ENCODE measurements at places on chromosomes 1 and 21.

GRCh38 chr1:58440696-58441095 lies 105.8 kb downstream of the OMA1 start:
- no peak for DNase-seq

DNA sequence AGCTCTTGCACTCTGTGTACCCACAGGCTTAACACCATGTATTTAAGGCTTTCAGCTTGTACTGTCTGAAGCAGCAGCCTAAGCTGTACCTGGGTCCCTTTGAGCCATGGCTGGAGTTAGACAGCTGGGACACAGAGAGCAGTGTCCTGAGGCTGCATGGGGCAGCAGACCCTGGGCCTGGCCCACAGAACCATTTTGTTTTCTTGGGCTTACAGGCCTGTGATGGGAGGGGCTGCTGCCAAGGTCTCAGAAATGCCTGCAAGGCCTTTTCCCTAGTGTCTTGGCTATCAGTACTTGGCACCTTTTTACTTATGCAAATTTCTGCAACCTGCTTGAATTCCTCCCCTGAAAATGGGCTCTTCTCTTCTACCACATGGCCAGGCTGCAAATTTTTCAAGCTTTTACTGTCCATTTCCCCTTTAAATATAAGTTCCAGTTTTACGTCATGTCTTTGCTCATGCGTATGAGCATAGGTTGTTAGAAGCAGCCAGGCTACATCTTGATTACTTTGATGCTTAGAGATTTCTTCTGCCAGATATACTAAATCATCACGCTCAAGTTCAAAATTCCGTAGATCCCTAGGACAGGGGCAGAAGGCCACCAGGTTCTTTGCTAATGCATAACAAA lies 143.9 kb downstream of the CLEC20A start:
- DNase-seq, result no peak

DNA sequence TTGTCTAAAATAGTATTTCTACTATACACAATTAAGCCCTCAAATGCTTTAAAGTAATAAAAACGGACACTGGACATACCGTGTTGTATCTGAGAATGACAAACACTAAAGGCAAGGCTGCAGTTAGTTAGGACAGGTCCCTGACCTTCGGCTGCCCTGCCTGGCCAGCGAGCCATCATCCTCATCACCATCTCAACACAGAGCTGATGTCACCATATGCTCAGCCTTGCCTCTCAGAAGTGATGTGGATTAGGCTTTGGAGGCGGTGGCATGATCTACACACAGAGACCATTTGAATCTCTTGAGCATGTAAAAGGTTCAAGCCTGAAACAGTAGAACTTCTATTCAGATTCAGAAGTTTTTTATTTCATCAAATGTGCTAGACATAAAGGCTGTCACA lies 244.7 kb downstream of the SDCCAG8 start:
- DNase-seq, result no peak

DNA sequence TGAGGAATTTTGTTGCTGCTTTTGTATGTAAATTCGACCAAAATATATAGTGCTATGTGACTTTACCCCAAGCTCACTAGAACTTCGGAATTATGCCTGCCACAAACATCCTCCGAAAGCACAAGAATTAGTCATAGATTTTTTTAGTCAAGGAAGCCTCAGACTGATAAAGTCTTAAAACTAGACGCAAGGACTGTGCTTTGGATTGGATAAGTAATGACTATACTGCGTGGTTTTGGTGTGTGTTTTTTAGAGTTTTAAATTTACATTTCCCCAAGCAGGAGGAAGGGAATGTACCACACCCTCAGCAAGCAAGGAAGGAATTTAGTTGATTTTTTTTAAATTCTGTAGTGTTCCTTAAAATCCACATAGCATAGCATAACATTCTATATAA lies 10.3 kb downstream of the WLS start:
- no peak for DNase-seq

DNA sequence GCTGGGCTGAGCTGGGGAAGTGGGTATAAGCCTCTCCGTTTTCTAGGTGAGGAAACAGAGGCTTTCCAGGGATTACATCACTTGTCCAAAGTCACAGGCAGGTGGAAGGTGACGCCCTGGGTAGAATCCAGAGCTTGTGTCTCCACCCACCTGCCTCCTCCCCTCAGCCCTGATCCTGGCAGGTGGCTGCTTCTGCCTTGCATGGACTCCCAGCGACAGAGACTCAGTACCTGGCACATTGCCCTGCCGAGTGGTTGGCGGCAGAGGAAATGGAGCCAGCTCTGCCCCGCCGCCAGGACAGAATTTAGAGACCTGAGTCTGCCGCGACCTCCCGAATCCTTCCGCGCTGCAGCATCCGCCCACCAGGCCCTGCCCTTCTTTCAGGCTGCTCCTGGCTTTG lies 2.1 kb downstream of the PLA2G2E start:
- no peak for DNase-seq

- no peak for DNase-seq
These were observed 463 bp upstream of the PRRC2C start for GRCh38 chr1:171484760-171485374.

DNA sequence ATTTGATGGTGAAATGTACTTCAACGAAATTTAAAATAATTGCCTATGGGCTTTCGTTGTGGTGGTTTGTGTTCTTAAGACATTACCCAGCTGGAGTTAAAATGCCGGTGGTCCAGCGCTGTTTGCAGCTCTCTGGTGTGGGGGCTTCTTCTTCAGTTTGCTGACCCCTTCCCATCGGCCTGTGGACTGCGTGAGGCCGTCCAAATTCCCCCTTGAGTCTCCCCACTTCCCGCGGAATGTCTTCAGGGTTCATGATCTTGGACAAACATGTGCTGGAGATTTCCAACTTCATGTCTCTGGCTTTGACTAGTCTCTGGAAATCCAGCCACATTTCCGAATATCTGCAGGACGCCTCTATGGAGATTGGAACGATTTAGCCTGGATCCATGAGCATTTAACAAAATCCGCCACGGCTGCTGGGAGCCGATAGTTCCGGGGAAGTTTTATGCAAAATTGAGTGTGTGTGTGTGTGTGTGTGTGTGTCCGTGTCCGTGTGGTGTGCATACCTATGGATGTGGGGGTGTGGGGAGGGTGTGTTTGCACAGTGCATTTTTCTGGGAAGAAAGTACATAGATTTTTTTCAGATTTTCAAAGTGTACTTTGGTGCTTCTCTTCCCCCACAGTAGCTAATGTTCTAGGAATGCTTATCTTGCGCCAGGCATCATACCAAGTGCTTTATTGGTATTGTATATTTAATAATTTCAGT lies 117.2 kb downstream of the PCP4 start:
- no peak for DNase-seq

DNA sequence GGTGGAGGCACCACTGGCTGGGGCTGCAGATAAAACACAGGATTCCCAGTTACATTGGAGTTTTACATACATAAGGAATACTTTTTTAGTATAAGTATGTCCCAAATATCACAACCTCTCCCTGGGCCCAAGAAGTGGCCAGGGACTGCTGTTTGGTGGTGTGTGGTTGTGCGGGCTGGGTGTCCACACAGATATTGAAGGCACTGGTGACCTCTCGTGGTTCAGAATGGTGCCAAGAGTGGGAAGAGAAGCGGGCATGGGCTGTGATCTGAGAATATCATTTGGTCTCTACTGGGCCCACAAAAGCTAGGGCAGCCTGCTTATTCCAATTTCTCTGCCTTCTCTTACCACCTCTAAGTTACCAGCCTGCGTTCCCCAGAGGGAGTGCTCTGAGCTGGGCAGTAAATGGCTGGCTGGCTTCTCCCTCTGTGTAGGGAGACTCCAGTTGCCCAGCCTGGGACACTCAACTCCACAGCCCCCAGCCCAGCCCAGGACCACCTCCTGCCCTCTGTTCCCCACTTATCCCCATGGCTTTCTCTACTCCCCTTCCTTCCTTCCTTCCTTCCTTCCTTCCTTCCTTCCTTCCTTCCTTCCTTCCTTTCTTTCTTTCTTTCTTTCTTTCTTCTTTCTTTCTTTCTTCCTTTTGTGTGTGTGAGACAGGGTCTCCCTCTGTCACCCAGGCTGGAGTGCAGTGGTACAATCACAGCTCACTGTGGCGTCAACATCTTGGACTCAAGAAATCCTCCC lies 42.8 kb upstream of the RD3 start:
- no peak for DNase-seq

- DNase-seq, result no peak
These were observed 217.6 kb upstream of the NFIA start for GRCh38 chr1:60864722-60865121.

- peak; percentile 10 for DNase-seq
These were observed 38.7 kb upstream of the TTC34 start for GRCh38 chr1:2840036-2840809.

GRCh38 chr21:26087223-26087918 lies 83.2 kb downstream of the APP start:
- no peak for DNase-seq

- DNase-seq, result no peak
These were observed 221.3 kb upstream of the KCTD3 start for GRCh38 chr1:215345766-215346165.

- DNase-seq, result no peak
These were observed 142.6 kb downstream of the CLIC6 start for GRCh38 chr21:34811368-34811767.

GRCh38 chr1:153506386-153506785 lies 29.4 kb downstream of the S100A6 start:
- DNase-seq, result no peak

DNA sequence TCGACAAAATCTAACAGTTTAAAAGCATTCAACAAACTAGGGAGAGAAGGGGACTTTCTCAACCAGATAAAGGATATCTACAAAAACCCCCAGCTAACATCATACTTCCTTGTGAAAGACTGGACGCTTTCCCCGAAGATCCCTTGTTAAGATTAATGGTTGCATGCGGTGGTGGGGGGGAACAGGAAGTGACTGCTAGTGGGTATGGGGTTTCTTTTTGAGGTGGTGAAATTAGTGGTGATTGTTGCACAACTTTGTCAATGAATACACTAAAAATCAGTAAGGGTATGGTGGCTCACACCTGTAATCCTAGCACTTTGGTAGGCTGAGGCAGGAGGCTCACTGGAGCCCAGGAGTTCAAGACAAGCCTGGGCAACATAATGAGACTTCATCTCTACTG lies 26.9 kb upstream of the EYA3 start:
- no peak for DNase-seq

GRCh38 chr1:41019353-41019745 lies 2.2 kb downstream of the SLFNL1 start:
- DNase-seq, result no peak

- DNase-seq, result no peak
These were observed 355.2 kb downstream of the SMYD3 start for GRCh38 chr1:246151796-246152434.

DNA sequence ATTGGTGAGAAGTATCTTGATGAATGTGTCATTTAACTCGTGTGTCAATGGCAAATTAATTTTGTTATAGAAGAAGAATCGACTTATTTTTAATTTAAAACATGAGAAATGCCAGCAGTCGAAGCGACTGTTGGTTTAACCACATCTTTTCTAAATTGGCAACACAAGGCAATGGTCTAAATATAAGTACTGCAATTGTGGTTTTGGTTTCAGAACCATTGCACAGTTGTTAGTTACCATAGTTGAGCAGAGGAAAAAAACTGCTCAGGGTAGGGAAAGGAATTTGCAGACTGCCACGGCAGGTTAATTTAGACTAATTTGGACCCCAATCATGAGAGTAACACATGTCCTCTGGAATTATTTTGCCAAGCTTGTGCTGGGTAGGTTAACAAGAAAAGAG lies 185.6 kb upstream of the RUNX1 start:
- no peak for DNase-seq

DNA sequence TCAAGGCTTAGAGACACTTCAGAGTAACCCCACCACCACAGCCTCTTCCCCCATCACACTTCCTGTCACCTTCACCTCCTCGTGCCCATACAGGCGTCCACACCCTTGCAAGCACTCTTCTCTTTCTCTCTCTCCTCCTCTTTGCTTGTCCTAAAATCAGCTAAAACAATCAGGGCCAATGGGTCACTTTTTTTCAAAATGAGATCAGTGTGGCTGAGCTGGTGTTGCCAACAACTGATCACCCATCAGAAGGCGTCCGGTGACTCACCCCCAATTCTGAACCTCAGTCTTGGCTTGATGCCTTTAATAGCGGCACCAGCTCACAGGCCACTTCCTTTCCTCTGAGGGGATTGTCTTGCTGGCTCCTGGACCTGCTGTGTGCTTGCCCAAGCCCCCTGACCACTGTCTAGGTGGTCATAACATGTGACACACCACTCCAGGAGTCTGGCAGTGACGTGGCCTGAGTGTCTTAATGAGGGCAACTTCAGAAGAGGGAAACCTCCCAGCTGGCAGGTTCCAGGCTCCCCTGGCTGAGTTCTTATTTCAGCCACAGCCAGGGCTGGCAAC lies 1.6 kb downstream of the DRAXIN start:
- DNase-seq, result no peak

DNA sequence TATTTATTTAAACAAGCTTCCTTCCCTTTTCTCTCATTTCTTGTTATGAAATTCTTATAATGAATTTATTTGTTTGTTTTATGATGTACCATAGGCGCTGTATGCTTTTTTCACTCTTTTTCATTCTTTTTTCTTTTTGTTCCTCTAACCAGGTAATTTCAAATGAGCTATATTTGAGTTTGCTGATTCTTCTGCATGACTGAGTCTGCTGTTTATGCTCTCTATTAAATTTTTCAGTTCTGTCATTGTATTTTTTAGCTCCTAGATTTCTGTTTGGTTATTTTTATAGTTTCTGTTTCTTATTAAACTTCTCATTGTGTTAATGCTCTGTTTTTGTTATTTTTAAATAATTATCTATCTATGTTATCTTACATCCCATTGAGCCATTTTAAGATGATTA lies 232.4 kb downstream of the LHX8 start:
- DNase-seq, result no peak

DNA sequence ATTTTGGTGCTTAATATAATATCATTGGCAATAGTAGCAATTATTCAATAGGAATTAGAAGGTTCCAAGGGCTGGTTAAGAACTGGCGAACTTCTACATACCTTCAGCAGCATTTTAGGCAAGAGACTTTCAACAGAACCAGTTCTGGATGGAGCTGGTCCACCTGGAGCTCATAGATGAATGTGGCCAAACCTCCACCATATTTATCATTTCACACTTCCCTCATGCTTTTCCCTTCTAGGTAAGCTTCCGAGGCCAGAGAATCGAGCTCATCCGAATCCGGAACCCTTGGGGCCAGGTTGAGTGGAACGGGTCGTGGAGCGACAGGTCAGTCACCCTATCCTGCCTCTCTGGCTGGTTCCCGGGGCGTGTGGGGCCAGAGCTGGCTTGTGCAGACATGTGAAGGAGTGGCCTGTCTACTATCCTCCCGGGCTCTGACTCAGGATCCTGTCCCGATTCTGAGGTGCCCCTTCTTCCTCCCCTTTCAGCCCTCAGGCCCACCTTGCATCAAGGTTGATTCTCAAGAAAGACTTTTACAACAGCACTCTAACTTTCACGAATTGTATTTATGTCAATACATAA lies 24.7 kb downstream of the CAPN9 start:
- DNase-seq, result no peak
